ENCODE measurements at places on chromosomes 16 and 17. TPM values are rescaled to one million over a fixed set of nuclear protein-coding genes. Genes with fewer than 3 reads are reported as not detected.

The EVI2B gene
- polyA plus RNA-seq: 4.3 TPM

The GAST gene
- polyA plus RNA-seq: not detected

The SLC2A4 gene
- 1.4 TPM for polyA plus RNA-seq

The SNX20 gene
- polyA plus RNA-seq: 1.5 TPM

The ALDH3A2 gene
- polyA plus RNA-seq: 68.4 TPM

The MSLN gene
- 19.1 TPM for polyA plus RNA-seq

The C16orf46 gene
- 2.1 TPM for polyA plus RNA-seq

The SLC13A2 gene
- polyA plus RNA-seq: 0.13 TPM

The MYL11 gene
- 0.71 TPM for polyA plus RNA-seq

The SLC52A1 gene
- polyA plus RNA-seq: 0.13 TPM

The KRTAP9-6 gene
- not detected for polyA plus RNA-seq
